ENCODE measurements at places on chromosomes 5 and 9. TPM values are rescaled to one million over a fixed set of nuclear protein-coding genes. Genes with fewer than 3 reads are reported as not detected.

The QRFP gene
- not detected for total RNA-seq

The MSMP gene
- total RNA-seq: not detected

The SNAPC4 gene
- total RNA-seq: 11.3 TPM

The MOB3B gene
- 0.59 TPM for total RNA-seq

The SV2C gene
- 0.06 TPM for total RNA-seq

The MEGF10 gene
- not detected for total RNA-seq

The AGXT2 gene
- not detected for total RNA-seq

The PCDHB16 gene
- not detected for total RNA-seq

The SPINK4 gene
- not detected for total RNA-seq

The FAM169A gene
- 13.4 TPM for total RNA-seq

The TNFSF15 gene
- total RNA-seq: 0.08 TPM

The CHSY3 gene
- 0.19 TPM for total RNA-seq

The ELP1 gene
- 34.3 TPM for total RNA-seq

The PITX1 gene
- total RNA-seq: not detected

All from natural killer cell treated with Interleukin-12 subunit alpha and Interleukin-12 subunit beta and Interleukin-15 and Interleukin-18, amount 100 ng/mL, for 72 hours (primary cell).